Left colon (tissue), 2 donors: ENCODE measurements at places on chromosomes 4 and X.

DNA sequence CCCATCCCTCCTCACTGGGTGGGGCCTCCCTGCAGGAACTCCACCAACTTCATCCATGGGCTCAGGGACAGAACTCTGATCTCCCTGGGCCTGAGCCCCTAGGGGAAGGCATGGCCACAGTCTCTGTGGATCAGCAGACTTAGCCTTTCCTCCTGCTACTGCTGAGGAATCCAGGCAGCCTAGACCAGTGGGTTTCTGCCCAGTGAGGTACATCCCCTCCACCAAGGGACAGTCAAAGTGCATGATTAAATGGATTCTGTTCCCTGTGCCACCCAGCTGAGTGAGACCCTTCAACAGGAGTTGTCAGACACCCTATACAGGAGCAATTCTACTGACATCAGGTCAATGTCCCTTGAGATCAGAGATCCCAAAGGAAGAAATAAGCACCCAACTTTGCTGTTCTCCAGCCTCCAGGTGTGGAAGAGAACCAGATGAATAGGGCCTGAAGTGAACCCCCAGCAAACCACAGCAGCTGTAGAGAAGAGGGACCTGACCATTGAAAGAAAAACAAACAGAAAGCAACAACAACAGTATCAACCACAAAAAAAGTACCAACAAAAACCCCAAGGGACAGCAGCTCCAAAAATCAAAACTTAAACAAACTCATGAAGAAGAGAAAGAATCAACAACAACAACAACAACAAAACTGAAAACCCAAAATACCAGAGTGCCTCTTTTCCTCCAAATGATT, 84.8 kb downstream of the CHIC1 start:
- no peak for DNase-seq

- no peak for DNase-seq
Measured at GRCh38 chrX:74781507-74782034, 143.7 kb downstream of the NEXMIF start.

DNA sequence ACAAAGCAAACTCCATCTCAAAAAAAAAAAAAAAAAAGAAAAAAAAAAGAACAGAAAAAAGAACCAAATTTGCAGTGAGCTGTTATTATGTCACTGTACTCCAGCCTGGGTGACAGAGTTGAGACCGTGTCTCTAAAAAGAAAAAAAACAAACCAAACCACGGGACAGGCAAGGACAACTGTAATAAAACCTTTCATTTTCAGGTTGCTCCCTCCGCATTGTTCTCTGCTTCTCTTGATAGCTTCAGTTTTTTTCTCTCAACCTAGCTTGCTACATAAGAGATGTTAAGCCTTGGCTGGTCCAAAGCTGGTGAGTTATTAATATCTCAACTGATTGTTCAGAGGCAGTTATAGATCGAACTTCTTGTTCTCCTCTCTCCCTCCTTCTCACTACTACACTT, 23.1 kb upstream of the ELF2 start:
- no peak for DNase-seq

DNA sequence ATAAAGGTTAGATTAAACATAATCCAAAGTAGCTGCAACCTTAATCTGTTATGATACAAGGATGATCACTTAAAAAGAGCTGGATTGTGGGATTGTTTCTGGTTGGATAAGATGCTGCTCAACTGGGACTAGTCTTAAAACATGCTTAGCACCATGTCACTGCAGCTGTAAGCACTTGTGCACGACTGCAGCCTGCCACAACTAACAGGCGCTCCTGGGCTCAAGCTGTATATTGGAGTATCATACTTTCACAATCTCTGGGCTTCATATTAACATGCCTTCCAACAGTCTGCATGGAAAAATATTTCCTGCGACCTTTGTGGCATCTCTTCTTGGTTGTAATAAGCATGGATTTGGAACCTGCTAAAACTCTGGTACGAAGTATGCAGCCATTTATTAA, 493.0 kb upstream of the PITX2 start:
- DNase-seq: no peak

DNA sequence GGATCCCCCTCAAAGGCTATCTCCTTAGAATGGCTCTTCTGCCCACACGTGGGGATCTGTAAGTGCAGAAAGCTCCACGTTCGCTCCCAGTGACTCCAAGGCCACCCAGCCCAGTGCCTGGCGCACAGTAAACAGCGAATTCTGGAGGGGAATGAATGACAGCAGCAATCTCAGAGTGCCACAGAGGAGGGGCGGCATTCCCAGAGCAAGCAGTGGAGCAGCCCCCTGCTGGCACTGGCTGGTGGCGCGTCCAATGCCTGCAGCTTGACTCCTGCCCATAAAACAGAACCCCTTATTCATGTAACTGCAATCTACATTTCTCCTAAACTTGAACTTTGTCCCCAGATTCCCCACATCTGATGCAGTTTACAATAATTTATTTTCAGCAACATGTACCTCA, 6.9 kb upstream of the HELT start:
- DNase-seq: no peak

DNA sequence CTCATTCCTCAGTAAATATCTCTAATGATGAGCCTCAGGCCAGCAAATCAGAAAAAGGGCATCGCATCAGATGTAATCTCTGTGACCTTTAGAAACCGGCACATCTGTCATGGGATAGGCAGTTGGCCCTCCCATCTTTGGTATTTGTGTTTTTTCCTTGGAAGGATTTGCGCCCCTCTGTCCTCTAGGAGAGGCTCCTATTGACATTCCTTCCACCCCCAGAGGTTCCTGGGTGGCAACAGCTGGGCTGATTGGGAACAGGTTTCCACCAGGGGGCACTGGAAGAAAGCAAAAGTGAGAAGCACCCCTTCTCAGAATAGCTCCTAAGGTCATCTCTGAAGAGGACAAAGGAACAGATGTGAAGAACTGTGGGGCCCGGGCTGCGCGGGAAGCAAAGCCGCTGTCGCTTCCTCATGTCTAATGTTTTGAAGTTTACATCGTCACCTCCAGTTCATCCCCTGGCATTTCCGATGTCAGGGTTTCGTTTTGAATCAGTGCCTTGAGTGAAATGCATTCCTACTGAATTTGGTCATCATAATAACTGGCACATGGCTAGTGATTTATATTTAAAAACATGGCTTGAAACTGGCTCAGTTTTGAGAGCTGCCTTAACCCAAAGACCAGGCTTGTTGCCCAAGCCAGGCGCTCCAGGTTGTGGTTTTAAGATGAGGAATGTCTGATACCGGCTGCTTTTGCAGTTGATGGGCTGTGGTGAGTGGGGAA, 6.2 kb downstream of the TXK start:
- peak; percentile 65 for DNase-seq

DNA sequence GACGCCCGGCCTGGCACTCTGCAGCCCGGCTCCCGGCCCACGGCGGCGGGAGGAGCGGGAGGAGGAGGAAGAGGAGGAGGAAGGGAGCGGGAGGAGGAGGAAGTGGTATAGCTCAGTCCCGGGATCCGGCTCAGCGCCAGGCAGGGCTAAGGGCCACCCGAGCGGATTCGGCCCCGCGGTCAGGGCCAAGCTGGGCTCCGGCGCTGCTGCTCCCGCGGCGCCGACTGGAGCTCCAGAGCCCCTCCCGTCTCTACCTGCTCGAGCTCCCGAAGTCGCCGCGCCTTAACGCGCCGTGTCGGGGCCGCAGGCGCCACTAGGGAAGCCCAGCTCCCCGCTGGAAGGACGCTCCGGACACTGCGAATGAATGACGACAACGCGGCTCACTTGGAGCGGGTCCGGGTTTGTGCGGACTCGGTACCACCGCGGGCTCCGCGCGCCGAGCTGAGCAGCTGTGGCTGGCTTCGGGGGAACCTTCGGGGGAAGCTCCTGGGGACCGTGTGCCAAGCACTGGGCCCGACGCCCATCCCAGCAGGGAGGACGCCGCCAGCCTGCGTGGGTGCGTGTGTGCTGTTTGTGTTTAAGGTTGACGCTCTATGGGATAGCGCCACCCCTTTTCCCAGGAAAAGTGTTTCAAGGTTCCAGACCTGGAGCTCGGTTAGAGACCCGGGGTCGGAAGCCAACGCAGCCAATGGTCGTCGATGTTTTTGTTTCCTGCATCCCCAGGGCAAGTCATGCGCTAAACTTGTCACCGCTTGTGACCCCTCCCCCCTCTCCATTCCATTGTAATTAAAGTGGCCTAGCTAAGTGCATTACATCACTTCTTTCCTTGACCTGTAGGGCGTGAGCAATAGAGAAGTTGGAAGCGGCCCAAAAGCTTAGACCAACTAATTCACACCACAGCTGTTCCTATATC, at the start of gene TBC1D9:
Gene TBC1D9 (minus strand): TSS at position 67 of the 913 bp plus-strand sequence. CDS start 340 bp downstream, outside the sequence.
- DNase-seq: peak; percentile 80

DNA sequence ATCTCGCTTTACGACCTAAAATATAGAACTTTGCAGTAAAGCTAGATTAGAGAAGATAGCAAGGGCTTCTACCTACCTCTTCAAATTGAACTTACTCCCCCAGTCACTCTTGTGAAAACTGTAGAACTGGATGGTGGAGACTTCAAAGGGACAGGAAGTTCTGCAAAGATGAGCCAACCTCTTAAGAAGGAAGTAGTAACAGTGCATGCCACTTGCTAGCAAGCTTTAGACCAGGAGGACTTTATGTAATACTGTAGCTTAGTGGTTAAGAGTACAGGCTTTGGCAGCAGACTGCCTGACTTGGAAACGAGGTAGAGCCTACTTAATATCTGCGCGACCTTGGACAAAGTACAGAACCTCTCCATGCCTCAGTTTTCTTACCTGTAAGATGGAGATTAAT, 27.5 kb upstream of the VBP1 start:
- no peak for DNase-seq
